CD4-positive, CD25-positive, alpha-beta regulatory T cell (primary cell): ENCODE measurements at places on chromosomes 6 and 20.

GRCh38 chr20:63132715-63133471, 83.0 kb downstream of the YTHDF1 start:
- no peak for DNase-seq

DNA sequence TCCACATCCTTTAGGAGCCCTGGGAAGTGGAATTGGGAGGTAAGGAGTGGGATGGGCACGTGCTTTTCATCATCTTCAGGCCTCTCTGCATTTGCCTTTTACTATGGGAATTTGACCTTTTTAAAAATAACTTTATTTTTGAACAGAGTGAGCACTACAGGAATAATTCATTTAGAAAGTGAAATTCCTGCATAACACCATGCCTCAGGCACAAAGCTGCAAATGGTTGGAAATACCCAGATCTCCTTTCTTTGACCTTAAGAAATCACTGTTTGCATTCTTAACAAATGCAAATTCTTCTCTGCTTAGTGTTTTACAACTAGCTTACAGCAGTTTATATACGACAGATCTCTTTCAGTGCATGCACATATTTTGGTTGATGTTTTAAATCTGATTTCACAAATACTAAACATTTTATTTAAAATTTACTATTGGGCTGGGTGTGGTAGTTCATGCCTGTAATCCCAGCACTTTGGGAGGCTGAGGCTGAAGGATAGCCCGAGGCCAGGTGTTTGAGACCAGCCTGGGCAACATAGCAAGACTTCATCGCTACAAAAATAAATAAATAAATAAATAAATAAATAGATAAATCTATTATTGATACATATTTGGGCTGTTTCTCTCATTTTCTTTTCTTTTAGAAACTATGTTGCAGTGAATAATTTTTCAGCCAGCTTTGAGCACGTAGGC, 24.5 kb downstream of the CST8 start:
- no peak for DNase-seq

DNA sequence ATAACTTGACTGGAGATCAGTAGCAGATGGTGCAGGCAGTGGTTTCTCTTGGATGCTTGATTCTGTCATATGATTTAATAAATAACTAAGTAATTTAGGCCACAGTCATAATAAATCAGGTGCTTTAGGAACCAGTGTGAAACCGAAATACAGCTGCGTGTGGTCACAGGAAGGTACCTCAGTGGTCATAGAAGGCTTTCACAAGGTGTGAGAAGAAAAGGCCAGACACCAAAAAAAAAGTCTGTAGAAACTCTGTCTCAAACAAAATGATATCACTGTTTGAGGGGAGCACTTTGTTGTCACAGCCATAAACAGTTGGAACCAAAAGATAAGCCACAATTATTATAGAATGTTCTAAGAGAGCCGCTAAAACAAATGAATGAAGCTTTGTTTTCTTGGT, 56.5 kb downstream of the ARMC2 start:
- no peak for DNase-seq

GRCh38 chr6:96675597-96675996, 112.7 kb downstream of the FHL5 start:
- DNase-seq = no peak

DNA sequence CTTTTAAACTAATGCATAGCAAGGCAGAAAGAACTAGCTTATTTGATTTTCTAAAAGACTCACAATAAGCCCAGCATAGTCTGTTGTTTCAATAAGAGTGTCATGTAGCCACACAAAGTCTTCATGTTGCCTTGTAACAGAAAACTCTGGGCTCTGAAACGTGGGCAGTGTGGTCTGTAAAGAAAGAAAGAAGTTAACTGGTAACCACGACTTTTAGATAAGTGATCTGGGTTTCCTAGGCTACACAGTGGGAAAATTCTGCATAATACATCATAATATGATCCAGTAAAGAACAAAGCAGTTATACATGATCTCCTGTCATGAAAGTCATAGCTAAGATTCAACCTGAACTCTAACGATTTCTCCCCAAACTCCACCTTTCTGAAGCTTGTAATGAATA, 13.3 kb downstream of the SNX5 start:
- no peak for DNase-seq
